Activated CD8-positive, alpha-beta memory T cell treated with anti-CD3 and anti-CD28 coated beads for 4 hours (primary cell): ENCODE measurements at places on chromosomes 5 and 9.

DNA sequence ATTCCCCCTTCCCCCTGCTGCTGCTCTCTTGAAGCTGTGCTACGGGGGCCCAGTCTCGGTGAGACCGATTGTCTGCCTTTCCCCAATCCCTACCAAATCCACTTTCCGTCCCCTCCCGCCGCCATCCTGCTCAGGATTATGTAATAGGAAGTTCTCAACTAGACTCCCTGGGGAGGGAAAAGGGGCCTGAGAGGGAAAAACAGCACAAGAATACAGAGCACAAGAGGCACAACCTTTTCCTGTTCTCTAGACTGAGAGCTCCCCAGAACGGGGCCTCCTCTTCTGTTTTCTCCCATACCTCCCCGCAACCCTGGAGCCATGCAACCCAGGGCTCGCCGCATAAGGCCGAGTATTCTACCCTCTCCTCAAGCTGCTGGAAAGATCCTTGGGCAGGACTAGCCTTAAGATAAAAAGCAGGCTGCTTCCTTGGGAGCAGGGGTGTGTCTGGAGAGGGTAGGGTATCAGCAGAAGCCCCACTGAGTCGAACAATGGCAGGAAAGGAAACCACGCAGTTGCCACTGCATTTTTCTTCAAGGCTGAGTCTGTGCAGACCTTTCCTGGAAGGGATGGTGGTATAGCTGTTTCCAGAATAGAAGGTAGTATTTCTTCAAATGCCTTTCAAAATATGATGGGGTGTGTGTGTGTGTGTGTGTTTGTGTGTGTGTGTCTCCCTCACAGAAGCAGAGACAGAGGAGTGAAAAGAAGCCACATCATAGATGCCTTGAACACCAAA, 12.9 kb downstream of the MYORG start:
- DNase-seq: no peak

DNA sequence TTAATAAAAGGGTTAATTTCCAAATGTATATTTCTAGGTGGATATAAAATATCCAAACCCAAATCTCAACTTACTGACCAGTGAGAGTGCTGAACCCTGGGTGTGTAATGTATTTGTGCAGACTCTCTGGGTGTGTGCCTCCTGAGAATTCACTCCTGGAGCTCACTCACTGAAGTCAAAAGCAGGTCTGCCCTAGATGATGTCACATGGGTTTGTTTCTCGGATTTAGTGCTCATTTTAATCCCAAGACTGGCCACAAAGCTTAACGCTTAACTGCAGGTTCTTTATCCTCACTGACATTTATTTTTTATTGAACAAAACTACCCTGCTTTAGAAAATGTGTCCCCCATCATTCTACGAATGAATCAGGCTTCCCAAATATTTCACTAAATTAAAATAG, 179.4 kb downstream of the PPP2R2B start:
- no peak for DNase-seq

GRCh38 chr5:72459089-72459661, 48.0 kb downstream of the ZNF366 start:
- DNase-seq: no peak

GRCh38 chr5:38467353-38468040, 88.9 kb downstream of the LIFR start:
- DNase-seq: no peak

DNA sequence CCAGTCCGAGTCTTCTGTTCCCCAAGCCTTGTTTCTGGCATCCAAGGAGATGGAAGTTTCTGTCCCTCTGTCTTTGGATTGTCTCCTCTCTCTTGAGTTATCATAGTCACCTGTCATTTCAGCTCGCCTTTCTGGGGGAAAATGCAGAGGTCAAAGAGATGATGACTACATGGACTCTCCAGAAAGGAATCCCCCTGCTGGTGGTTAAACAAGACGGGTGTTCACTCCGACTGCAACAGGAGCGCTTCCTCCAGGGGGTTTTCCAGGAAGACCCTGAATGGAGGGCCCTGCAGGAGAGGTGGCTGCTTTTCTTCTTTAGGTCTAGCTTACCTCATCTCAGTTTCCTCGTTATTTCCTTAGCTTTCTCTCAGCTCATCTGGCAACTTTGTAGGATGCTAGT, 25.1 kb downstream of the ERAP2 start:
- DNase-seq: no peak

- DNase-seq: no peak
These were observed 815 bp downstream of the ANXA6 start for GRCh38 chr5:151156507-151157420.

DNA sequence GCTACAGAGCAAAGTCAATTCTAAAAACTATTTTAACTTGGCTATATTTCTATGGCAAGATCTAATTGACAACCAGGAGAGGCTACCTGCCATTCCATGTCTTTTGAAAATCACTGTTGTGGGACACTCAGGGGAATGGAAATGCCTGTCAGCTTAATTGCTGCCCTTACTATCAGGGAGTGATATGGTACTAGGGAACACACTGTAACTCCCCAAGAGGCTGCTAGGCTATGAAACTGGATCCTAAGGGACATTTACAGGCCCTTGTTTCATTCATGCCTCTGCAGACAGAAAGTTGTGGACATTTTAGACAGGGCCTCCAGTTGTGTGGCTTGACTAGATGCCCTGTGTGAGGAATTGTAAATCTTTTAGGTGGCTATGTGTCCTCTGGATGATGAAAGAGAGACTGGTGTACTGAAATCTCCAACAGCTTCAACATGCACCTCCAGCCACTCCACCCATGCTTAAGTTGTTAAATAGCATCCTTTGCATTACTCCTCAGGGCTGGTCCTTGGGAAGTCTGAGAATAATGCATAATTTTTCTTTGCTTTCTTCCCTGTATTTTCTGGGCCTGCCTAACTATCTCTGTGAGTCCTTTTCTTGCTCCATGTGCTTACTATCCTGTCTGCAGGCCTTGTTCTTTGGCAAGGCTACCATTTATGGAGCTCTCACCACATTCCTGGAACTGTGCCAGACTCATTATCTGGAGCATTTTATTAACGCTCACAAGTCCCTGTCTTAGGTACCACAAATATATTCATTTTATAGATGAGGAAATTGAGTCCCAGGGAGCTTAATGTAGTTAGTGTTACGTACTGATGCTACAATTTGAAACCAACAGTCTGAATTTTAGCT, 3.2 kb downstream of the MROH2B start:
- DNase-seq: no peak

DNA sequence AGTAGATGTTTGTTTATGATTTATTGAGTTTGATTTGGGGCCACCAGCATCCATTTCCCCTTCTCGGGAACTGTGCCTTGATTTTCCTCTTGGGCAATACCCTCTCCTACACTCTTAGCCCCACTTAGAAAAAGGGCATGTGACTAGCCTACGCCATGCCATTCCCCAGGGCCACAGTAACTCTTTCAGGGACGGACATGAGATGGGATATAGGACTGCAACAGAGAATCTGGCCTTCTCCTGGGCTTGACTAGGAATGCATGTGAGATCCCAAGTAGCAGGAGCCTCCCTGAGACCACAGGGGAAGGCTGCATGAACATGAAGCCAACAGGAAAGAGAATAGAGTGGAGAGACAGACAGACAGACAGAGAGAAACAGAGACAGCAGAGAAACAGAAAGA, 30.7 kb upstream of the SPARC start:
- DNase-seq: no peak

GRCh38 chr5:38124321-38124720, 134.0 kb upstream of the EGFLAM start:
- no peak for DNase-seq

GRCh38 chr5:109105631-109106267, 304.0 kb downstream of the PJA2 start:
- no peak for DNase-seq

DNA sequence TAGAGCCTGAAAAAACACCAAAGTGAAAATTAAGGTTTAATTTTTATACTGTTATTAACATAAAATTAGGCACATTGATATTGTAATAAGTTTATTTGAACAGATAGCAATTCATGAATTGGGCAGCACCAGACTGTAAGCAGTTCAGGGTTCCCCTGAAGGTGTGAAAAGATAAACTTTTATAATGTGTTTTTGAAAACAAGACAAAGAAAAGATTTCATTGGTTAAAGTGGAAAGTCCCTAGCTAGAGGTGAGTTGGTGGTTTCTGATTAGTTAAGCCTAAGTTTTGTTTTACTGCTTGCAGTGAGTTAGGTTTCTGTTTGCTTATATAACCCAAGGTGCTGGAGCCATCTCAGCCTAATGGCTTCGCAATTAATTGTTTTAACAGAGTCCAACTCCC, 96.5 kb upstream of the RPS23 start:
- DNase-seq: no peak

- DNase-seq: no peak
These were observed 25.9 kb upstream of the ECM2 start for GRCh38 chr9:92561374-92562330.

DNA sequence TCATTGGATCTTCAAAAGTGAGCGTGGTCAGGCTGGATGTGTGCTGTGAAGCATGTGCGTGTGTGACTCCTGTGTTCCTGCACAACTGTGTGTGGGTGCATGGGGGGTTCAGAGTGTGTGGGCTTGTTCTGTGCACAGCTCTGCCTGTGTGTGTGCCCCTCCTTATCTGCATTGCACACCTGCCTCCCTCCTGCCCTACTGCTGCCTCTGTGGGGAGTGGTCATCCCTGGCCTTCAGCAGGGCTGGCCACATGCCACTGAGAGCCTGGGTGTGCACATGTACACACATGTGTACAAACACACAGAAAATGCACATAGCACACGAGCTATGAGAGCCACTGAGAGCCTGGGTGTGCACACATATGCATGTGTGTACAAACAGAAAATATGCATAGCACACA, 92.1 kb downstream of the CACNA1B start:
- no peak for DNase-seq

DNA sequence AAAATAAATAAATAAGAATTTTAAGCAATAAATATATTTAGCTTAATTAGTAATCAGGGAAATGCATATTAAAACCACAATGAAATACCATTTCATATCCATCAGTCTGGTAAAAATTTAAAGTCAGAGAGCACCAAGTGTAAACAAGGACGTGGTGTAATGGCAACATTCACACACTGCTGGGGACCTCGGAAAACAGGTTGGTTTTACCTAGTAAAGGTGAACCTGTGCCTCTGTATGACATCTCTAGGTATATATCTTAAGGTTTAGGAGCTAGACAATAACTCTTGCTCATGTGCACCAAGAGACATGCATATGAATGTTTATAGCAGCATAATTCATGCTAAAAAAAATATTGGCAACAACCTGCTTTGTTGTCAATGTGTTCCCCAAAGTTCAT, 29.7 kb downstream of the FNBP1 start:
- no peak for DNase-seq

DNA sequence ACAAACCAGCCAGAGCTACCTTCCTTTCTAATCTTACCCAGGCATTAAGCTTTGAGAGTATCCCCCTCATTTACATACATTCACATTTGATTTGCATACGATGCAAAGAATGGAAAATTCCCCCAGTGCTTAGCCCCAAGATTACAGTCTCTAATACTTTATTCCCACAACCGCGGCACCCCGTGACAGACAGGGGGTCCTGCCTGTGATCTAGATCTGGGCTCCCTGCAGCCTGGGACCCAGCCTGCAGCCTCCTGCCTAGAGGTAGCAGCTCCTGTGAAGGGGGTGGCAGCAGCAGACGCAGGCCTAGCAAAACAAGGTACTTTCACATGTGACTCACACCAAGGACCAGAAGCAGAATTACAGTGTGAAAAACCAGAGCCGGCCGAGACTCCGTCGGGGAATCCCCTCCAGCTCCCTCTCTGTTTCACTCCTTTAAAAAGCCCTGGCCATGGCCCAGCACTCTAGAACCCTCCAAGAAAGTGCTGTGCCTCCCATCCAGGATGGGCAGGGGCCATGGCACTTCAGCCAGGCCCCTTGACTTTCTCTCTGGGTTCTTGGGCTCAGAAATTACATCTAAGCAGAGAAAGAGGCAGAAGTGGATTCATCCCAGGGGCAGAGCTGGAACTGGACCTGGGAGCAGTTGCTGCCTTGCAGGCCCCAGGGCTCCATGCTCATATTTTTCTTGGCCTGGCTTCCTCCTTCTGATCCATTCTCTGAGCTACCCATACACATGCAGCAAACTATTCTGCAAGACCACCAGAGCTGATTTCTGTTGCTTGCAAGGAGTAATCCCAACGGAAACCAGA, 14.0 kb upstream of the TCF7 start:
- peak; percentile 77 for DNase-seq

GRCh38 chr9:94922098-94922607, 195.7 kb downstream of the AOPEP start:
- no peak for DNase-seq

DNA sequence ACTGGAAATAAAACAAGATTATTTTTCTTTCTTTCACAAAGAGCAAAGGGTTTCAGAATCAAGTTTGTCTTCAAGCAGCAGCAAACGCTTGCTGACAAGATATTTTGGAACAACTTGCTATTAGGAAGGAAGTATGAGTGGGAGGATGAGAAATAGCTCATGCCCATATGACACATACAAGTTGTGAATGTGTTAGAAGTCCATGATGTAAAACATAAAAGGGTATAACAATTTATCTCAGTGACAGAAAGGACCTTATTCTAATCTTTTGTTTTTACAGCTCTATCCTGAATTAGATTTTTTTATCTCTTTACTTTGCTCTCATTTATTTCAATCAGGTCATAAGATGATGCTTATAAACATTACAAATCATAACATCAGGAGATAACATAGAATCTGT, 516.6 kb upstream of the MEF2C start:
- no peak for DNase-seq

DNA sequence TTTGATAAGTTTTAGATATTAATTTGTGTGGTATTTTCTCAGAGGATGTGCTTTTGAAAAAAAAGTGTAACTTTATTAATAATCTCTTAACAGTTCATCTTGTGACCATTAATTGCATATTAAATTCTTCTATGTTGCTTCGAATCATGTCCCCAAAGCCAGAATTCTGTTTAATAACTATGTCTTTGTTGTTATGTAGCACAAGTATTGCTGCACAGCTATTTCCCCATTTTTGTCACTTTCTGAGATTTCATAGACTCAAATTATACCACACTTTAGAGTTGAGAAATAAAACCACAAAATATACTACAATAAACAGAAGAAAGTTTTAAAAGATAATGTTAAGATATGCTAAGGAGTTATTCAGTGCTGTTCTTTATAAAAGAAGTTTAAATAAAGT, 2.8 kb downstream of the MEF2C start:
- DNase-seq: no peak

GRCh38 chr9:114223564-114224246, 68.4 kb downstream of the COL27A1 start:
- DNase-seq: no peak
